ENCODE measurements at places on chromosomes 16 and 17.

DNA sequence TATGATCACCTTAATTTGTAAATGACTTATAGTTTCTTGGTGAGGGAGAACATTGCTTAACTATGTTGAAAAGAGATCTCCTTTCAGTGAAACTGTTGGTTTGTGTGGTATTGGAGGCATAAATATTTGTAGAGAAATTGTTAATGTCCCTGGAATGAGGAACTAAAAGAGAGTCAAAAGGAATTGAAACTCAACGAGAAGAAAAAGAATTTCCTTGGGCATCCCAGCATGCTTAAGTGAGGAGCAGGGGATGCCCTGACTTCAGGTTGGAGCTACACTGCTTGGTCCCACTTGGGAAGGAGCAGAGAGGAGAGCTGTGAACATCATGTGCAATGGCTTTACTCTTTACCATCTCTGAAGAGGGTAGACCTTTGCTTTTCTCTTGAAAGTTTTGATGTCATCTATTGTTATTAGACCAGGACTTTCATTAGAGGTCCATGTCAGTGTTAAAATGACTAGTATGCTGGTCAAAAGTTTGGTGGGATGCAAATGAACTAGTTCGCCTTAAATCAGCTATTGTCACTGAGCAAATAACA, 21.7 kb downstream of the KRT23 start:
- DNase-seq: no peak

DNA sequence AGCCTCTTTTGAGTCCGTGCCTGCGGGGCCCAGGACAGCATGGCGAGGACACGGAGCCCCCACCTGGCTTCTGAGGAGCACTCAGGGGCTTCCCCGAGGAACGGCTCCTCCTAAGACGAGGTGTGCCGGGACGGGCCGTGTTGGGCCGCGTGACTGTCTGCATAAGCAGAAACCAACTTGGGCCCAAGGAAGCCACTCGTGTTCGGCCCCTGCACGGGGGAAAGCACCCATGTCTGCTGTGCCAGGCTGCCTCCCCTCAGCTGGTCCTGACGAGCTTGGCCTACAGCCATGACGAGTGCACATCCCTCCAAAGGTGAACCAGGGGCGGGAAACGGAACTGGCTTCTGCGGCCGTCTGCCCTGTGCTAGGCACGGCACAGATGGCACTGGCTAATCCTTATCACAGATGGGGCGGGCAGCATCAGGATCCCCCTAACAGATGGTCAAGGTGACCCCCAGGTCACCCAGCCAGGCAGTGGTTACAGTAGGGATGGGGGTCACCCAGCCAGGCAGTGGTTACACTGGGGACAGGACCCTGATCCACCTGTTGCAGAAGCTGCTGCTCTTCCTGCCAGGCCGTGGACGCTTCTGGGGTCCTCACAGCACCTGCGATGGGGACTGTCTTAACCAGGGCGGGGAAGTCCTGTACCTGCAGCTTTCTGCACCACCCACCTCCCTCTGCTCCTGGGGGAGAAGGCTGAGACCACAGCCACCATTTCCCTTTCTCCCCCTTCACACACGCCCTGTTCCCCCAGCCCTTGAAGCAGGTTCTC, 25.6 kb downstream of the MRM3 start:
- DNase-seq: no peak

DNA sequence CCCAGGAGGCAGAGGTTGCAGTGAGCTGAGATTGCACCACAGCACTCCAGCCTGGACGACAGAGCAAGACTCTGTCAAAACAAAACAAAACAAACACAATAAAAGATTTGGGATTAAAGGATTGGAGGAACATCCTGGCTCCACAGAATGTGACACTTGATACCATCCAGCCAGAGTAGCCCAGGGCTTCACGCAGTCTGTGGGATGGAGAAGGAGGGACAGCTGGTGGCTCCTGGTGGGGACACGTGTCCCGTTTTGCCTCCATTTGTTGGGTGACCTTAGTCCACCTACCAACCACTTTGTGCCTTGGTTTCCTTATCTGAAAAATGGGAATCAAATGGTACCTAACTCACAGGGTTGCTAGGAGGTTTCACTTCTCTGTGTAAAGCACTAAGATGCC, 12.4 kb upstream of the CYB561 start:
- DNase-seq: no peak

DNA sequence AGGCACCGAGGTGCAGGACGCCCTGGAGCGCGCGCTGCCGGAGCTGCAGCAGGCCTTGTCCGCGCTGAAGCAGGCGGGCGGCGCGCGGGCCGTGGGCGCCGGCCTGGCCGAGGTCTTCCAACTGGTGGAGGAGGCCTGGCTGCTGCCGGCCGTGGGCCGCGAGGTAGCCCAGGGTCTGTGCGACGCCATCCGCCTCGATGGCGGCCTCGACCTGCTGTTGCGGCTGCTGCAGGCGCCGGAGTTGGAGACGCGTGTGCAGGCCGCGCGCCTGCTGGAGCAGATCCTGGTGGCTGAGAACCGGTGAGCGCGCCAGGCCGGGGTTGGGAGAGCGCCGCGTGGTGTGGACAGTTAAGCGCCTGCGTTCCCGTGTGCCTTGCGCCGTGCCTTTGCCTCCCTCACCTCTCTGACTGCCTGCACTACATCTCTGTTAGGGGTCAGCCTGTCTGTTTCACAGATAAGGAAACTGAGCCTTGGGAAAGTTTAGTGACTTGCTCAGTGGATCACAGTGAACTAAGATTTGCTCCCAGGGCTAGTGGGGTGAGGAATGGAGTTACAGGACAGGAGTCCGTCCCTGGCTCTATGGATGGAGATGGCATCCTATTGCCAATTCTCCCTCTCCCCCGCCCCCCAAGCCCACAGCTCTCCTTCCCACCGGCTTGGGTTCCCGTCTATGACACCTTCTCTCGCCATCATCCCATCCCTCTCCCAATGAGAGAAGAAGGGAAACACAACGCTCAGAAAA, 880 bp downstream of the SARM1 start:
- no peak for DNase-seq

- DNase-seq: no peak
These were observed 472.5 kb downstream of the WWOX start for GRCh38 chr16:78571898-78572358.

GRCh38 chr17:58402047-58402446, 15.3 kb downstream of the RNF43 start:
- DNase-seq: peak; percentile 48

GRCh38 chr16:67796099-67796718, 10.2 kb downstream of the RANBP10 start:
- DNase-seq: no peak

DNA sequence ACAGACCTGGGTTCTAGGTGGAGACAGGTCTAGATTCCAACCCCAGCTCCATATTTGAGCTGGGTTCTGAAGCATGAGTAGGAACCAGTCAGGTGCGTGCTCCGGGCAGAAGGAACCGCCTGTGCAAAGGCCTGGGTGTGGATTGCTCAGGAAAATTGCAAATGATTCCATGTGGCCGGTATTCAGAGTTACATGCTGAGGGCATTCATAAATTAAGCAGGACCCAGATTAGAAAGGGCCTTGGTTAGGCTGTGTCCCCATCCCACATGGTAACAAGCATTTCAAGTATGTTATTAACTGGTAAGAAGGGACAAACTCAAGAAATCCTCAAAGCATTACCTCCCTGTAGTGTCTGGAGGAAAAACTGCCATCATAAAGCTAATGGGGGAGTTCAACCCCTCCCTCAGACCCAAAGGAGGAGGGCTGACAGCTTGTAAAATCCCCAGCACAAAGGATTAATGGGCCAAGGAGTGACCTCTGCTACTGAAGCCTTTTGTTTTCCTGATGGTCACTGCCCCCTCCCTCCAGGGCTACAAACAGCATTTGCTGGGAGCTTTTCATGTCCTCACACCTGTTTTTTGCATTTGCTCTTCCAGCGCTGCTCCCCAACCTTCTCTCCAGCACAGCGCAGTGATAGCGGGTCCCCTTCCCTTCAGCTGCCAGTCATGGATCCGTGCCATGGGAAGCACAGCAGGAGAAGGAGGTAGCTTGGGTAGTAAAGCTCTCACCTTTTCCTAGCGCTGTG, 218.0 kb downstream of the C16orf95 start:
- no peak for DNase-seq

DNA sequence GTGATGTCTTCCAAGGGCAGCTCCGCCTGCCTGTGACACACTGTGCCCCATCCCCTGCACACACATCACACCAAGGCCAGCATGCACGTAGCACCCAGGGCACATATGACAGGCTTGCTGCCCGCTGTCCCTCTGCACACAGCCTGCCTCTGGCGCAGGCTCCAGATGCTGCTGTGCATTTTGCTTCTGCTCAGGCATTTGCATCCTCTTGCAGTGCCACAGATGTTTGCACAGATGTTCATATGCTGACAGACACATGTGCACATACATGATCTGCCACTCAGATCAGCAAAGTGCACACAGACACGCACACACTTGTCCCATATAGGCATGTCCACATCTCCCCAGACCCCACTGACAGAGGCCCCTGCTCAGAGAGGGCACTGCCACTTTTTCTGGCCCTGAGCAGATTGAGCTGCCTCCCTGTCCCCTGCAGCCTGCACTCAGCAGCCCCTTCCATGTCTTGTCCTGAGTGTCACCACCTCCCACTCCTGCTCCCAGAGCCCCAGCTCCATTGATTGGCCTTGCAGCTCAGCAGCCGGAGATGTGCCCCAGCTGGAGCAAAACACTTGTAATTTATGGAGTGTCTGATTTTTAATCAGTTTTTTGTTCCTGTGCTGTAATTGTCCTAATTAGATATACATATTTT, 115.1 kb upstream of the RPL38 start:
- no peak for DNase-seq
